Uterus (tissue), 4 donors: ENCODE measurements at places on chromosomes 7 and 10. TPM values are rescaled to one million over a fixed set of nuclear protein-coding genes. Genes with fewer than 3 reads are reported as not detected.

The MUC3A gene
- total RNA-seq, result not detected

The SCIN gene
- total RNA-seq, result 6.5 TPM

The POMZP3 gene
- total RNA-seq, result 15.9 TPM

The CPN1 gene
- not detected for total RNA-seq

The ITIH2 gene
- 0.21 TPM for total RNA-seq

The TMEM184A gene
- 2.8 TPM for total RNA-seq

The SLC29A4 gene
- 1.8 TPM for total RNA-seq

The CRCP gene
- total RNA-seq, result 38.0 TPM

The TNRC18 gene
- 179 TPM for total RNA-seq

The COL17A1 gene
- total RNA-seq, result under 0.01 TPM

The TNPO3 gene
- total RNA-seq, result 35.6 TPM

The RBP4 gene
- total RNA-seq, result not detected

The TSPAN33 gene
- 3.9 TPM for total RNA-seq

The PRTFDC1 gene
- total RNA-seq, result 31.2 TPM

The STK31 gene
- total RNA-seq, result 2.1 TPM

The TDRD1 gene
- total RNA-seq, result not detected

The LMOD2 gene
- total RNA-seq, result not detected

The GIMAP2 gene
- 41.8 TPM for total RNA-seq

The NME8 gene
- not detected for total RNA-seq

The MMS19 gene
- 44.6 TPM for total RNA-seq

The MRC1 gene
- total RNA-seq, result 22.1 TPM

The UCMA gene
- not detected for total RNA-seq

The MYL10 gene
- total RNA-seq, result not detected

The ADAM22 gene
- total RNA-seq, result 6.8 TPM

The ABCC2 gene
- 1.4 TPM for total RNA-seq

The ZNF804B gene
- not detected for total RNA-seq

The CCDC186 gene
- total RNA-seq, result 7.6 TPM

The PLXNA4 gene
- 16.5 TPM for total RNA-seq

The FAM25G gene
- not detected for total RNA-seq

The ANKRD16 gene
- 11.9 TPM for total RNA-seq

The CRYGN gene
- 0.73 TPM for total RNA-seq

The HPSE2 gene
- 7.0 TPM for total RNA-seq

The SHH gene
- not detected for total RNA-seq

The INTS1 gene
- total RNA-seq, result 42.4 TPM

The SEMA4G gene
- 10.3 TPM for total RNA-seq

The ZNF212 gene
- total RNA-seq, result 14.1 TPM

The CALCR gene
- total RNA-seq, result 0.15 TPM

The ASB10 gene
- not detected for total RNA-seq

The CNPY1 gene
- total RNA-seq, result not detected

The VWDE gene
- total RNA-seq, result 0.95 TPM

The ERVW-1 gene
- not detected for total RNA-seq

The KEL gene
- total RNA-seq, result 0.98 TPM

The CXCL12 gene
- 146 TPM for total RNA-seq

The KIAA1217 gene
- 3.8 TPM for total RNA-seq

The NUTM2B gene
- total RNA-seq, result 1.3 TPM
